ENCODE measurements at places on chromosomes 6 and 20.
A peak's percentile ranks its signal among the peaks of the same experiment; 100 is the strongest.

GRCh38 chr6:127582777-127583462 is 5.9 kb downstream of the C6orf58 start:
- DNase-seq: no peak

DNA sequence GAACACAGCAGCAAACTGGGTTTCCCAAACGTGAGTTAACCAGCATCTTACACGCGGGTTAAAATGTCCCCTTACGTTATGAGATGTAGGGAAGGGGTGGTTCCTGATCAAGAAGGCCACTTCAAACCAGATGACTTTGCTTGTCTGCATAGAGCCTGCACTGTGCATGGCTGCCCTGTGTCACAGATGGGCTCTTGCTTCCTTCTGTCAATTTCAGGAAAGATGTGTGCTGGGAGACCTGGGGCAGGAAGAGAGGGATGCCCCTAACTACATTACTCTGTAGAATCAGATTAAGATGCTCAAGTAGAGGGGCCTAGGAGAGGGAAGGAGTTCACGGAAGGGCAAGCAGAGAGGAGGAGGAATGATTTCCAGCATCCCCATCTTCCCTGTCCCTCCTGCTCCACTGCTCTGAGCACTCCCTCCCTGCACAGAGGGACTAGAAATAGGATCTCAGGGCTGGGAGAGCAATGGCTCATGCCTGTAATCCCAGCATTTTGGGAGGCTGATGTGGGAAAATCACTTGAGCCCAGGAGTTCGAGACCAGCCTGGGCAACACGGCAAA is 63.5 kb upstream of the ZMYND8 start:
- no peak for DNase-seq

GRCh38 chr6:56594699-56595098 is 48.0 kb downstream of the DST start:
- no peak for DNase-seq

GRCh38 chr6:16564436-16564835 is 196.8 kb downstream of the ATXN1 start:
- no peak for DNase-seq

DNA sequence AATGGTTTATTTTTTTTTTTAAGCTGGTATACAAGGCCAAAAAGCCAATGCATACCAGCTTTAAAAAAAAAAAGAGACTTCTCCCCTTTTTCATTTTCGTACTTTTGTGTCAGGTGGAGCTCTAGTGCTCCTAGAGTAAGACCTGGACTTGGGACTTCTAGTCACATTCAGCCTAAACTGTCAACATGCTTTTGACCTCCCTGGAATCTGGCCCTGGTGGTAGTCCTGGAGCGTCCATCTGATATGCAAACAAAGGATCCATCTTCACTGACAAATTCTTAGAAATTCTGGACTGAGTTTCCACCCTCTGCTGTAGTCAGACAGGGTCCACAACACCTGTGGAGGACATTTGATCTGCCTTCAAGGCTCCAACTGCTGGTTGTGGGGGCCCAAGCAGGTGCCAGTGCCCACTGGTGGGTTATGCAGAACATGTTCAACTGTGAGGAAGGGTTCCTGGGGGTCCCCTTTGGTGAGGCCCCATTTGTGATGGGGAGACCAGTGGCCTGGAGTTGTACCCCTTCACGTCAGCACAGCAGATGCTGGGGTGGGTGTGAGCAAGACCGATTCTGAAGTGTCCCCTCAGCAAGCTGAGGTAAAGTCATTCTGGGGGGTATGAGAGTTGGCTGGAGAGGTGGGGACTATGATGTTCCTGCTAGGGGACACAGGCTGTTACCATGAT is 12.6 kb upstream of the PCMTD2 start:
- no peak for DNase-seq

GRCh38 chr6:118660218-118660569 is 8.8 kb upstream of the CEP85L start:
- DNase-seq: peak; percentile 51

- no peak for DNase-seq
These were observed 52.8 kb downstream of the MRPL14 start for GRCh38 chr6:44074439-44074812.

GRCh38 chr6:16575655-16576054 is 185.6 kb downstream of the ATXN1 start:
- DNase-seq: no peak

GRCh38 chr6:43698584-43699349 is 11.2 kb upstream of the MRPS18A start:
- no peak for DNase-seq

- peak; percentile 59 for DNase-seq
These were observed 139.0 kb downstream of the PXDC1 start for GRCh38 chr6:3612341-3613041.

DNA sequence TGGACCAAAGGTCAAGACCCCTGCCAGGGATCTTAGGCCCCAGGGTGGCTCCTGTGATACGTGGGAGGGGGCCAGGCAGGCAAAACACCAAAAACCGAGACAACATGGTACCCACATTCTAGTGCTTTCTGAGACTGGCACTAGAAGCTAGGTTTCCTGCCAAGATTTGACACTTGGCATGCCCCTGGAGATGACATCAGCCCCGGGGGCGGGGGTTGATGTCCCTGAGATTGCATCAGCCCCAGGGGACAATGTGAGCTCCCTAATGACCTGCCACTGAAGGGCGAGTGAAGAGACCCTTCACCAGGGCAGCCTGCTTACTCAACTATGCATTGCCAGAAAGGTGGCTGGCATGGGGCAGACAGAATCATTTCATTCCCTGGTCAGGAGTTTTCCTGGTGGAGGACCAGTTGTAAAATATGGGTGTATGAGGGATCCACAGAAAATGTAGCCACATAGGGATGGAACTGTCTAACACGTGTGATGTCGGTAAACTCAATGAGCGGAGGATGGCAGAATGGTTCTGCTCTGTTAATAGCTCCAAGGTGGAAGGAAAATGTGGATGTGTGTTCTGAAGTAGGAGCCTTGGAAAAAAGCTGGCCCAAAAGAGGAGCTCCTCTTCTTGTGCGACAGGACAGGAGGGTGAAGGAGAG is 219.7 kb downstream of the UNC5CL start:
- no peak for DNase-seq

DNA sequence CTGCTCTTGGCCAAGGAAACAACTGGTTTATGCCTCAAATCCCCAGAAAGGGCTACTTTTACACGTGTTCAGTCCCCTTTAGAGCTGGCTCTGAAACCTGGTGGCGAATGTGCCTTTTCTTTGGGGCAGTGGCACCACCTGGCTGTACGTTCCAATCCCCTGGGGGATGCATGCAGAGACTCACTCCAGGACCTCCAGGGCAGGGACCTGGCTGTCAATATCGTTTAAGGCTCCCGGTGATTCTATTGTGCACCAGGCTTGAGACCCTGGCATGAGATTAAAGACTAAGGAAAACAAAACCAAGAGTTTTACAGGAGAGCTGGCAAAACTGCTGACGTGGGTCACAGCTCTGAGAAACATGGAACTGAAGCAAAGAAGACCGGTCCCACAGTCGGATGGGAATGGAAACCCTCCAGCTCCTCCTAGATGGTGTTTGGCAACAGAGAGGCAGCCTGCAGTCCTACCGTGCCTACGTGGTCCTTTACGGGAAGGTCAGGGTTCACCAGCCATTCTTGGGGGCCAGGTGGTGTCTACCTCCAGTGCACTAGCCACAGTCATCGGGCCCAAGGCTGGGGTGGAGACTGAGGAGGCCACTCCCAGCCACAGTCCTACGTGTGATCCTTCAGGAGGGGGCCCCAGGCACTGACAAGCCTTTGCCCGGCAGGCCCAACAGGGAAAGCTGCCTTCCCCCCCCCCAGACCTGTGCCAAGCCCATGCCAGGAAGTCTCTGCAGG is 203.3 kb upstream of the CST7 start:
- DNase-seq: peak; percentile 68

DNA sequence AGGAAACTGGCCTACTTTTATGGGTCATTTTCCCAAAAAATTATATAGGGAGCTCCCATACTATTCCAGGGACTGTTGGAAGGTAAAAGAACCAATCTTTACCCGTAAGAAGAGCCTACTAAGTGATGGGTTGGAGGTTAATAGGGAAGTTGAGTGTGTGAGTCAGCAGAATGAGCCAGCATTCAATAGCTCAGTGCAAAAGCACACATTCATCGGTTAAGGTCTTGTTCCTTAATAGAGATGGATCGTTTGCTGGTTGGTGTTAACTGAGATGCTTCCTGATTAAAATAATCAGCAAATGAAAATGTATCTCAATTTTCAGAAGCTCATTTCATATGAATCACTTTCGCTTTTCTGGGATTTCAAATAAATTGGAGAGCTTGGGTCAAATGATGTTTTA is 115.3 kb upstream of the MRPS10 start:
- no peak for DNase-seq

GRCh38 chr6:98142839-98143238 is 691.5 kb upstream of the POU3F2 start:
- DNase-seq: no peak

- DNase-seq: no peak
These were observed 3.9 kb upstream of the EDEM2 start for GRCh38 chr20:35150846-35151579.

- no peak for DNase-seq
These were observed 30.9 kb upstream of the MLN start for GRCh38 chr6:33834401-33835392.

- no peak for DNase-seq
These were observed 150.4 kb downstream of the MRPL14 start for GRCh38 chr6:43976706-43977403.

DNA sequence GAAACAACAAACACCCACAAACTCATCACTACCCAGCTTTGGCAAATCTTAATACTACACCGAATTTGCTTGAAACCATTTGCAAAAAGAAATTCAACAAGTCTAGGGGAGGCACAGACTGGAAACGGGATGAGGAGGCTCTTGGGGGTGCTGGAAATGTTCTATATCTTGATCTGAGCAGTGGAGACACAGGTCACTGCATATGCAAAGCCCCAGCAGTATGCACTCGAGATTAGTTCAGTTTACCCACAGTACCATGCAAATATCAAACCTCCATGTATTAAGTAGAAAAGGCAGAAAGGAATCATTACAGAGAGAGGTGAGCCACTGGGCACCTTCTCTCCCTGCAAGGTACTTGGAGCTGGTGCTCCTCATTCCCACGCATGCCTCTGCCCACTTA is 75.9 kb downstream of the PREX1 start:
- no peak for DNase-seq

DNA sequence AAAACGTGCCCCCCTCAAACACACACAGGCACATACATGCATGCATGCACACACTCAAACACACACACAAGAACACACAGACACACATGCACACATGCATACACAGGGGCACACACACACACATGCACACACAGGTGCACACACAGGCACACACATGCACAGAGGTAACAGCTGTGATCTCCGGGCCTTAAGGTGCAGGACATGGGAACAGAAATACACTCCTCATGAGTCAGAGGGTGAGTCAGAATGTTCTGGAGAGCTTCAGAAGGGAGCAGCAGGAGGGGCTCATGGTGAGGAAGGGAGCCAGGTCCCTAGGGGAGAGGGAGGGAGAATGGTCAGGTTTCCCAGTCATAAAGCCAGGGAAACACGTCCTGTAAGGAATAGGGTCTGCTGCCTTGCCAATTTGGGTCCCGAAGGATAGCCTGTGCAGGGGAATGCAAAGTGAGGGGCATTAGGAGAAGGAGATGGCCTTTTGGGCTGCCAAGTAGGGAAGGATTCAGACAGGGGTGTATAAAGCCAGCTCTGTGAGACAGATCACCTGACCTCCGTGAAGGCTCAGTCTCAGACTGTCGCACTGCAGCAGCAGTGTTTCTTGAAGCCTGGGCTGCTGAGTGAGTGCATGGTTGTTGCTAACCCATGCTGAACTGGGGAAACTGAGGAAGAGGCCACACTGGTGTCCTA is 123.9 kb downstream of the MAFB start:
- no peak for DNase-seq

DNA sequence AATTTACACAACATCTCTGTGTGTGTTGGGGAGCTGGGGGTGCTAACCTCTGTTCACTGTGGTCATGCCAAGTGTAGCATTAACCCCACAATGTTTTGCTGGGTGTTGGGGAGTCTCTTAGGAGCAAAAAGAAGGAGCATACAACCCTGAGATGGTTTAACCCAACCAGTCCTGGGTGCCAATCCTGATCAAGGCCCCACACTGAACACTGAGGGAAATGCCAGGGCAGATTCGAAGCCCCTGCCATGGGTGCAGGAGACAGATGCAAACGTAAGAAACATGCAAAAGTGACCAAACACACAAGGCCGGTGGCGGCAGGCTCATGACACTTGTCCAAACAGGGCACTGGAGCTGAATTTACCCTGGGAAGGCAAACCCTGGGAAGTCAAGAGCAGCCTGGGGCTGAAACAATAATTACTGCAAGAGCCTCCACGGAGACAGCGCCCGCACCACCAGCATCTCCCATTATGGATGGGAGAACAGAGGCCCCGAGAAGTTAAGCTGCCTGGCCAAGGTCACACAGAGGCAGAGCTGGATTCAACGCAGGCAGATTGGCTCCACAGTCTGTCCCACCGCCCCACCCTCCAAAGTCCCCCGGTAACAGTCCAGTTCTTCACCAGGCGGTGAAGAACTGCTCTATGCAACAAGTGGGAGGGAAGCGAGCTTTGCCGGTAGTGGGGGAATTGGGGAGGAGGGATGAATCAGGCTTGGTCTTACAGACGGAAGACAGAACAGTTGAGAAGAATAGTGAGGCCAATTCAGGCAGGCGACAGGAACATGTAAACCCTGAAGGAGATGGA is 8.5 kb downstream of the ACSS1 start:
- DNase-seq: no peak

- DNase-seq: no peak
These were observed 33.1 kb upstream of the CNKSR3 start for GRCh38 chr6:154543628-154544027.

DNA sequence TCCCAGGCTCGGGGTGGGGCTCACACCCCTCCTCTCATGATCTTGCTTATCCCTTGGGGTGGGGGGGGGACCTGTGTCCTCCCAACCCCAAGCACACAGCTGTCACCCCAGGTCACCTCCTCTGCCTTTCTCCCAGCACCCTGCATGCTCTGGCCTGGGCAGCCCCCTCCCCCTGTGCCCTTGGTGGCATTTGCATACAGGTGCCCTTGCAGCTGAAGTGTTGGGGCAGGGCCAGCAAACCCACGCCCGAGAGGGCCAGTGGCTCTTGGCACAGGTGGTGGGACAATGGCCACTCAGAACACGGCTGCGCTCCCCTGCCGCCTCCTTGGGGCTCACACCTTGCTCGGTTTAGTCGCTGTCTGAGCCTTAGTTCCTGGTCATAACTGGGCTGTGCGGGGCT is 11.3 kb upstream of the MYT1 start:
- DNase-seq: no peak

DNA sequence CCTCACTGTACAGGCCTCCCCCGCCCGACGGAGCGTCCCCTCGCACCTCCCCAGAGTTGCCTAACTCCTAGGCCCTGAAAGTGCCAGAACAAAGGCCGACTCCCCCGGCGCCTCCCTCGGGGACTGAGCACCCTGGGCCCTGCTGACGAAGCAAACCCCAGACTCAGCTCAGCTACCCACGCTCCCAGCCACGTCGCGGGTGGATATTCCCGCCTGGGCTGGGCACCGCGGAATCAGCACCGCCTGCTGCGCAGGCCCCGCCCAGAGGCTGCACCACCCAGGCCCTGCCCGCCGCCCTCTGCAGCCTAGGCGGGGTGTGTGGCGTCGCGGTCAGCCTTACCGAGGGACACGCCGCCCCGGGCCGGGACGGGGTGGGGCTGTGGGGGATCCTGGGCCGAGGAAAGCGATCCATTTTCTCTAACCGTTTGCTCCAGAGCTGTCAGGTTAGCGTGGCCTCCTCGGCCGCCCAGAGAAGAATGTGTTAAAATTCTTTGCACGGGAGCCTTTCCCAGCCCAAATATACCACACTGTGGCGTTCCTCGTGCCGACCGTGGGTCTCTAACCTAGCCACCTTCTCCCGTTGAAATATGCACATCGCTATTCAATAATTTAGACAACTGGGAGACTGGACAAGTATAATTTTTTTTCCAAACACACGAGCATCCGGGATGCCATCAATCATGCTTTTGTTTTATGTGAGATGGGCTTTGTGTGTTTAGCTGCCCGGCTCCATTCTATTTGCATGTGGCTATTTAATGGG is 31.4 kb downstream of the TFAP2A start:
- no peak for DNase-seq
